ENCODE measurements at places on chromosomes 2 and 18.

DNA sequence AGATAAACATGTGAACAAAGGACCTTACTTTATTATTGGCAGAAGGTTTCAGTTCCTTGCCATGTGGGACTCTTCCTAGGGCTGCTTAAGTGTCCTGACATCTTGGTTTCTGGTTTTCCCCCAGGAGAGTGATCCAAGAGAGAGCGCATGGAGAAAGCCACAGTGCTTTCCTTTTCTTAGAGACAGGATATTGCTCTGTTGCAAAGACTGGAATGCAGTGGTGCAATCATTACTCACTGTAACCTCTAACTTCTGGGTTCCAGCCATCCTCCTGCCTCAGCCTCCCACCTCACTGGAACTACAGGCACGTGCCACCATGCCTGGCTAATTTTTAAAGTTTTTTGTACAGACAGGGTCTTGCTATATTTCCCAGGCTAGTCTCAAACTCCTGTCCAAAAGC, 38.1 kb upstream of the TCF7L1 start:
- no peak for DNase-seq

- no peak for DNase-seq
Observed at GRCh38 chr2:184357033-184357432, 241.3 kb upstream of the ZNF804A start.

- no peak for DNase-seq
Observed at GRCh38 chr2:236744281-236744705, 174.7 kb downstream of the ACKR3 start.

GRCh38 chr2:126932529-126932928, 33.8 kb downstream of the TEX51 start:
- no peak for DNase-seq

- no peak for DNase-seq
Observed at GRCh38 chr2:44941551-44942234, at the start of gene SIX3. TSS of gene SIX3 (plus strand) at chr2:44941702. CDS start at chr2:44942105, 403 bp downstream.

DNA sequence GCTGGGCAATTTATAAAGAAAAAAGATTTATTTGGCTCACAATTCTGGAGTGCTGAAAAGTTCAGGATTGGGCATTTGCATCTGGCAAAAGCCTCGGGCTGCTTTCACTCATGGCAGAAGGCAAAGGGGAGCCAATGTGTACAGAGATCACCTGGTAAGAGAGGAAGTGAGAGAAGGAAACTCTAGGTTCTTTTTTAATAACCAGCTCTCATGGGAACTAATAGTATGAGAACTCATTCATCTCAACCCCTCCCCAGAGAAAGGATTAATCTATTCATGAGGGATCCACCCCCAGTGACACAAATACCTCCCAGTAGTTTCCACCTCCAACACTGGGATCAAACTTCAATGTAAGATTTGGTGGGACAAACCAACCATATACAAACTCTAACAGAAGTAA, 129.0 kb downstream of the EVA1A start:
- DNase-seq = no peak

GRCh38 chr2:238243496-238244076, 3.7 kb upstream of the HES6 start:
- no peak for DNase-seq

GRCh38 chr18:63051928-63052327, 267.6 kb downstream of the BCL2 start:
- no peak for DNase-seq

DNA sequence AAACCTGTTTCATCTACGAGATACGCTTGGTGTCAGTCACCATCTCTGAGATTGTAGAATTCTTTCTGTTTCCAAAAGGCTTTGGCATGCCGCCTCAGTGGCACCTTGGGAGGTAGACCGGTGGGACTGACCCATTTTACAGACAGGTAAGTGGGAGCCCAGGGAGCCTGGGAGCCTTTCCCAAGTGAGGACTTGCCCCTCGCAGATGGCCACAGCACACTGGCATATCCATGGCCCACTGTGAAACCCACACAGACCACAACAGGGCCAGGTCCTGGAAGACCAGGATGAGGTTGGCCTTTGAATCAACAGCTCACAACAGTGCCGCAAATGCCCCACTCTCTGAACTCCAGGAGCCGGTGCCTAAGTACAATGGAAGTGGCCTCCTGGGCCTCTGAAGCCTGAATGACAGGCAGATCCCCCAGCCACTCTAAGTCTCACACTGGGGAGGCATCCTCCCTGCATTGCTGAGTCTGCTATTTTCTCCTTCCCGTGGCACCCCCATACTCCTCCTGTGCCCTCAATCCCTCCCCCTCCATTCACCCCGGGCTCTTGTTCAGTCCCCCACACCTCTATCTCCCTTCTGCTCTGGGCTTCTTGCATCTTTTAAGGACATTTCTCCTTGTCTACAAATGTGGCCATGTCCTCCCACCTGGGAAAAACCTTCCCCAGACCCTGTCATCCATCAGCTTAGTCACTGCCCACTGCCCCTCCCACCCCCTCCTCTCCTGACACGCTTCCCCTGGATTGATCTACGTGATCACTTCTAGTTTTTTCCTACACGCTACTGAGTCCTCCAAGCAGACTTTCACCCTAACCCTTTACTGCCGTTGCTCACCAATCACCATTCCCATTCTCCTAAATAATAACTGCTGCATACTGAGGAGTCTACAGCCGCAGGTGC, 26.2 kb downstream of the CENPA start:
- DNase-seq = no peak

DNA sequence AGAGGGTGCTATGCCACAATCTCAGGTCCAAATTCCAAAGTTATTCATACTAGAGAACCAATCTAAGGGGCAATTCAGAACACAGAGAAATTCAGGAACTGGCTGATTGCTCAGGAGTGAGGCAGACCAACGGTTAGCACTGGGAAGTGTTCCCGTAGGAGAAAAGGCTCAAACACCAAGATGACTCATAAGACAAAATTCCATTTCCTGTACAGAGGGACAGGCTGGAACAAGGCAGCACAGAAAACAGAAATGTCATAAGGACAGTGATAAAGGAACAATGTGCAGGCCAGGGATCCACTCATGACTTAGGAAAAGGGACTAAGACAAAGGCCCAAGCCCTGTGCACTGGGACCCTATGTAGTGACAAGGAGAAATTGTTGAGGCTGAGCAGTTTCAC, 54.2 kb downstream of the PDE1A start:
- DNase-seq = peak; percentile 48

- DNase-seq = no peak
Observed at GRCh38 chr2:24247592-24247991, 72.7 kb downstream of the FAM228A start.

Measured in glomerular endothelial cell (primary cell).